ENCODE measurements at places on chromosomes 3 and 15.

GRCh38 chr3:156148946-156149381 lies 28.6 kb downstream of the KCNAB1 start:
- DNase-seq = no peak

DNA sequence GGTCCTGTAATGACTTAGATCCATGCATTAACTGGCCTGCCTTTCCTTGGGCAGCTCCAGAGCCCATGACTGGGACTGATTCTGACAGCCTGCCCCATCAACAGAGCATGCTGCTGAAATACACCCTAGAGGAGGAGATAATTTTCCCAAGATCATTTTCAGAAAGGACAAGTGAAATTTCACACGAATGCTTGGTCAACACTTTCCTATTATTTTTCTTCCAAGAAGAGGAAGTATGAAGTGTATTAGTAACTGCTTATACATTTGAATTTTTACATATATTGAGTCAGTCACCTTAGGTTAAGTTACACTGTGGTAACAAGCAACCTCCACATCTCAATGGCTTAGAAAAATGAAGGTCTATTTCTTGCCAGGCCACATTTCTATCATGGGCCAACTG lies 9.7 kb upstream of the NMNAT3 start:
- DNase-seq = no peak

DNA sequence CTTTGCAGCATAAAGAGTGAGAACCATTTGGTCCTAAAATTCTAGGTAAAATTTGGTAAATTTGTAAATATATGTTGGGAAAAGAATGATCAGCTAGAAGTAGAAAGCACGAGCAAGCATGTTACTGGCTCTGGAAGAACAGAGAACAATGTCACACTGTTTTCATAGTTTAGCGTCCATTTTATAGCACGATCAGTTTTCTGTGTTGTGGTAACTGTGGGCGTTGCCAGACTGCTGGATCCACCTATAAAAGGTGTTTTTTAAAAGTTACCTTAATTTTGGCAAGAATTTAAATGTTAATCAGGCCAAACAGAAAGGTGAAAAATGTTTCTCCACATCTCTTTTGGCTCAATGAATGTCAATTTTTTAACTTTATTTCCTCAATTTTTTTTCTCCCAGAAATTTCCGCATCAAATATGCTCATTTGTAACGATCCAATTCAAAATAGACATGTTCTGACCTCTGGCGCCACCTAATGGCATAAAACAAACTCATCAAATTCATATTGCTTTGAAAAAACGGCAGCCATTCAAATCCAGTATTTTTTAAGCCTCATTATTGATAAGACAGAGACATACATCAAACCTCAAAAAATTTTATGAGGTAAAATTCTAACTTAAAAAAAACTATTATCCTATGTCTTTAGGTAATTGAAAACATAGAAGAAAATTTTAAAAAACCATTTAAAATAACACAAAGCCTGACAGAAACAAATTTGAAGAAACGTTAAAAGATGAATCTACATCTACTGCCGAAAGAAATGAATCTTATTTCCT lies 5.5 kb upstream of the GP5 start:
- DNase-seq = no peak

DNA sequence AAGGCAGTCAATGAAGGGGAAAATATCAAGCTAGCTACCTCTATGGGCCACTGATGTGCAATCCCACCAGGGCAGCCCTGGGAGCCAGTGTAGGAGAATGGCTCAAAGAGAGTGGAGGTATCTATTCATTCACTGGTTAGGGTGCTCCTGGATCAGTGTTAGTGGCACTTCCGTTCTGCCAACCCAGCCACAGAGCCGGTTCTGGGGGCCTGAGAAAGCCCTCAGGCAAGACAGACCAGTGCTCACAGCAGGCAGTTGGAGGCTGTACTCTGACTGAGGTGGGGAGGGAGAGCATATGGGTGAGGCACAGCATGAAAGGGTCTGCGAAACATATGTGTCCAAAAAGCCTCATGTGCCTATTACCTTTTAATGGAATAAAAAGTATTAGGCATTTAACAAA lies 109.3 kb downstream of the KCNMB2 start:
- no peak for DNase-seq

DNA sequence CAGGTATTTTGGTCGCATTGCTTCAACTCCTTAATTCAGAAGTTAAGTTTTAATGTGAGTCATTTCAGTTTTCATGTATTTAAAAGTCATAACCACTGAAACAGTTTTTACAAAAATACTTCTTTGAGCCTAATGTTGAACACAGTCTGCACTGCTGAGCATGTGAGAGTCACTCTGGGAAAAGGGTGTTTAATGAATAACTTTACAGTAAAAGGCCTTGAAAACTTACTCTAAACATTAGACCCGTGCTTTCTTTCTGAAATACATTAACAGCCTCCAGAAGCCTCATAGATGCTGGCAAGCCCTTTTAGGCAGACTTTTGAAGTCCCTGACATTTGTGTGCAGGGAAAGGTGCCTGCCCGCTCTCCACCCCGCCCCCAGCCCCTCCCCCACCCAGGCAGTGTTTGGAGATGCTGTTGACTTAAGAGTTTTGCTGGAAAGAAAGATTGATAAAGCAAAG lies 68.9 kb upstream of the NR2F2 start:
- no peak for DNase-seq

DNA sequence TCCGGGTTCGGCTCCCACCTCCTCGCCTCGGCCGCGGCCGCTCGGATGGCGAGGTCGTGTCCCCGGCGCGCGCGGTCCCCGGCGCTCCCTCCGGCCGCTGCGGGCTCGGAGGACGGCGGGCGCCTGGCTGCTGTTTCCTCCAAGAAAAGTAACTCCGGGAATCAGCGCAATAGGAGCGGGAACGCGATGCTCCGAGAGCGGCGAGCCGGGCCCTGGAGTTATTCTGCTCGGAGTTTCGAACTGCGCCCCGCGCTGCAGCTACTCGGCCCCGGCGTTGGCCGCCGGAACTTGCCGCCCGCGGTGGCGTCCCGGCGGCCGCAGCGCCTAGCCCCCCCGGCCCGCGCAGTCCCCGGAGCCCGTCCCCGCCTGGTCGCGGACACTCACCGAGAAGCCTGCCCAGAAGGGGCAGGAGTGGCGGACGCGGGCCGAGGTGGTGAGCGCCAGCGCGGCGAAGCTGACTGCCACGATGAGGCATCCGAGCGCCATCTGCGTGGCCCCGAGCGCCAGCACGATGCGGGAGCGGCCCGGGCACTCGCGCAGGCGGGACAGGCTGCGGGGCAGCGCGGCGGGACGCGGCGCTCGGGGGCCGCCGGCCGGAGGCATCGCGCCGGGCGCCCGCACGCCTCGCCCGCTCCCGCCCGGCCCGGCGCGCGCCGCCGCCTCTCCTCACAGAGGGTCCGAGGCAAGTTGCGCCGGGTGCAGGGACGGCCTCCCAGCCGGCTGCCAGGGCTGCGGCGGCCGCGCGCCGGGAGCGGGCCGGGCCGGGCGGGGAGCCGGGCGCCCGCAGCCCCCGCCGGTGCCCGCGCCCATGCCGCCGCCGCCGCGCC lies 251.9 kb downstream of the TJP1 start:
- no peak for DNase-seq

GRCh38 chr3:8773941-8774542 lies 4.6 kb upstream of the OXTR start:
- no peak for DNase-seq

DNA sequence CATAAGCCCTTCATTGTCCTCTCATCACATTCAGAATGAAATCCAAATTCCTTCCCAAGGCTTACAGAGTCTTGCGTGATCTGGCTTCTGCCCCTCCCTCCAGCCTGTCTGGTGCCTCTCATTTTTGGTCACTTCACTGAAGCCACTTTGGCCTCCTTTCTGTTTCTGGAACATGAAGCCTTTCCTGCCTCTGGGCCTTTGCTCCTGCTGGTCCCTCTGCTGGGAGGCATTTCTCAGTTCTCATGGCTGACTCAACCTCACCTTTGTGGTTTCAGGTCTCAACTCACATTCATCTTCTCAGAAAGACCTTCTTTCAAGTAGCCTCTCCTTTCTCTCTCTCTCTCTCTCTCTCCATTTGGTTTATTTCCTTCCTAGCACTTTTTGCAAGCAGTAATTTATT lies 43.9 kb upstream of the BHLHE40 start:
- no peak for DNase-seq

GRCh38 chr3:19595884-19596283 lies 338.1 kb downstream of the EFHB start:
- no peak for DNase-seq

DNA sequence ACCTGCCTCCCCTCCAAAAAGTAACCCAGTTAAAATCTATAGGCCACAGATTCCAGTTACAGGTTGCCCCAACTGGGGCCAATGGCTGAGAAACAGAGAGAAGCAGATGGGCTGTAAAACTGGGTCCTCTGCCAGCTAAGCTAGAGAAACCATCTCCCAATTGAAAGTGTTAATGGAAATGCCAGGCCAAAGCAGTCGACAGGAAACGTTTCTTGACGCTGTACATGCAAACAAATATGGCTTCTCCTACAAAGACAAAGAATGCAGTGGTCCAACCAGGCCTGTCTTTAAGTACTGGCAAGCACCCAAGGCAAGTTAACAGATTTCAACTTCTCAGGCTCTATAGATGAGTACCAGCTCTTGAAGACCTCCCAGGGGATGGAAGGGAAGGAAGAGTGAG lies 71.3 kb downstream of the MAGI1 start:
- no peak for DNase-seq

GRCh38 chr15:80800067-80800466 lies 20.9 kb downstream of the CEMIP start:
- DNase-seq = no peak

GRCh38 chr15:63066272-63066671 lies 23.7 kb downstream of the TPM1 start:
- DNase-seq = no peak

- DNase-seq = no peak
These were observed 72.1 kb upstream of the FNDC3B start for GRCh38 chr3:171967137-171967783.

GRCh38 chr3:64121750-64122311 lies 98.5 kb upstream of the PSMD6 start:
- DNase-seq = no peak

GRCh38 chr3:139491966-139492365 lies 15.7 kb upstream of the RBP2 start:
- no peak for DNase-seq

GRCh38 chr15:29939404-29939803 lies 117.1 kb upstream of the TJP1 start:
- no peak for DNase-seq

DNA sequence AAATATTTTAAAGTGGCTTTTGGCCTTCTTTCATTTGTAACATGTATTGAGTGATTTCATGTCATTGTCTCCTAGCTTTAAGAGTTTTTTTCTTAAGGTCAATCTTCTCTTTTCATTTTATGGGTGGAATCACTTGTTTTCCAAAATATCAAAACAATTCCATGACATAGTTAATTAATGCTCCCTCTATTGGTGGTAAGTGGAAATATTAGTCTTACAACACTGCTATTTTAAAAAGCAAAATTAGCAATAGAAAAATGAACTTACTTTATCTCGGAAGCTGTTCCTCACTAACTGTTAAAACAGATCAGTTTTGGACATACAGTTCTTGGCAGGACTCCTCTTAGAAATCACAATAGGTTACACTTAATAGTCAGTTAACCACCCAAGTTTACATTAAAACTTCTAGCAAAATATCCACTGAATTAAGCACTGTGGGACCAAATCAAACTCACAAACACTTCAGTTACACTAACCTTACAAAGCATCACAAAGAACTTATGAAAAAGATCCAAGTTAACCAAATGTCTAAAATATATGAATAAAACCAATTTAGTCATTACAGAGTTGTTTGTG lies 42.4 kb downstream of the TIGIT start:
- no peak for DNase-seq

GRCh38 chr15:81054236-81054635 lies 53.5 kb downstream of the TLNRD1 start:
- no peak for DNase-seq

DNA sequence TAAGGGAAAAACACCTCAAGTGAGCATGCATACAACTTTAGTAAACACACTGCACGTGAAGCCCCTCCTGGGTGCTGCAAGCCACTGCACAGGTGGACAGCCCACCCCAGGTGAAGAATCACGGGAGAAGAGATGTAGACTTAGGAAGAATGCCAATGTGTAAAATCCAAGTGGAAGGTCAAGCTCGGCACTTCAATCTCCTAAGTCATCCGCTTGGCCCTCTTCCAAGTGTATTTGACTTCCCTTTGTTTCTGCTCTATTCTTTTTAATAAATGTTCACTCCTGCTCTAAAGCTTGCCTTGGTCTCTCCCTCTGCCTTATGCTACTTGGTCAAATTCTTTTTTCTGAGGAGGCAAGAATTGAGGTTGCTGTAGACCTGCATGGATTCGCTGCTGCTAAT lies 316.6 kb downstream of the EDEM1 start:
- no peak for DNase-seq

- DNase-seq = no peak
These were observed 110.6 kb downstream of the UNC13C start for GRCh38 chr15:54088837-54089236.

DNA sequence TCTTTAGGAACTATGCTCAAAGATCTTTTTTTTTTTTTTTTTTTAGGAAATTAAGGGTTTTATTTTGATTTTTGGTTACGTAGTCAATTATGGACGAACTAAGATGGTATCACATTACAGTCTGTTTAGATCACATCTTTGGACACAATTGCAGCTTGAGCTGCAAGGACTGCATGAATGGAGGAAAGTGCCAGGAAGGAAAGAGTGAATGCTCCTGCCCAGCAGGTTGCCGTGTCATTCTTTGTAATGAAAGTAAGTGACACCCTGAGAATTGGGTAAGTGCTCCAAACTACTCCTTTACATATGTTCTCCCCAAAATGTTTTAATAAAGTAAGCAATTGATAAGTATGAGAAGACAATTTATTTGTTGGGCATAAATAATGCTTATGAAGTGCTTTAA lies 716.5 kb upstream of the GOLIM4 start:
- DNase-seq = no peak

- no peak for DNase-seq
These were observed 106.6 kb downstream of the MAP4 start for GRCh38 chr3:47909607-47910006.

- DNase-seq = no peak
These were observed 7.1 kb downstream of the CLK3 start for GRCh38 chr15:74622758-74623157.

DNA sequence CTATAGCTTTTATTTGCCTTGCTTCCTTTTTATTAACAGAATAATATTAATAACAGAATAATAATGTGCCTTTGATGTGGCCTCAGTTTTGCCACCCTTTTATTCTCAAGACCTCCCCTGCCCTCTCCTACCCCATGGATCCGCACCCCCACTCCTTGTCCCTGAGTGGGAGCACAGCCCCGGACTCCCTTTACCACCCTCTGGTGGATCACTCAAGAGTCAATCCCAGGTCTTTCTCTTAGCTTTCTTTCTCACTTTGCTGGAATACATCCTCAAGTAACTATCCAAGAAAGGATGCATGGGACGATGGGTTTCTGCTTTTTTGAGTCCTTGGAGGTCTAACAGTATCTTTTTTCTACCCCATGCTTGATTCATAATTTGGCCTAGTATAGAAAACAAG lies 63.4 kb downstream of the KLF13 start:
- no peak for DNase-seq

- no peak for DNase-seq
These were observed 134.6 kb downstream of the GHSR start for GRCh38 chr3:172313671-172314070.

GRCh38 chr3:23723930-23724329 lies 81.8 kb upstream of the UBE2E1 start:
- DNase-seq = no peak

GRCh38 chr3:177914224-177914623 lies 622.0 kb upstream of the KCNMB2 start:
- no peak for DNase-seq
